ENCODE measurements at places on chromosomes 5 and 9.

DNA sequence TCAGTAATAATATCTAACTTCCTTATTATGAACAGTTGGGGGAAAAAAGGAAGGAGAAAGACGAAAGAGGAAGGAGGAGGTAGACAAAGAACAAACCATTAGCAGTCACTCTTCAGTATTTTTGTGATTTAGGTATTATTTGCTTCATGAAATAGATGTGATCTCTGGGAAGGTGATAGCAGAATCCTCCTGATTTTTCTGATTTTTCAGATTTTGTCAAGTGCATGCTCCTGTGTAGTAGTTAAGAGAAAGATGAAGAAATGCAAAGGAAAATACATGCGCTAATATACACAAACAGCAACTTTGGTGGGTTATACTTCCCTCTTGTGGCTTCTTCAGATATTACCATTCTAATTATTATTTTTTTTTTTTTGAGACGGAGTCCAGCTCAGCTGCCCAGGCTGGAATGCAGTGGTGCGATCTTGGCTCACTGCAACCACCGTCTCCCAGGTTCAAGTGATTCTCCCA lies 31.6 kb downstream of the LMNB1 start:
- no peak for DNase-seq

- no peak for DNase-seq
These were observed 250.2 kb downstream of the CYLC2 start for GRCh38 chr9:103245369-103245768.

DNA sequence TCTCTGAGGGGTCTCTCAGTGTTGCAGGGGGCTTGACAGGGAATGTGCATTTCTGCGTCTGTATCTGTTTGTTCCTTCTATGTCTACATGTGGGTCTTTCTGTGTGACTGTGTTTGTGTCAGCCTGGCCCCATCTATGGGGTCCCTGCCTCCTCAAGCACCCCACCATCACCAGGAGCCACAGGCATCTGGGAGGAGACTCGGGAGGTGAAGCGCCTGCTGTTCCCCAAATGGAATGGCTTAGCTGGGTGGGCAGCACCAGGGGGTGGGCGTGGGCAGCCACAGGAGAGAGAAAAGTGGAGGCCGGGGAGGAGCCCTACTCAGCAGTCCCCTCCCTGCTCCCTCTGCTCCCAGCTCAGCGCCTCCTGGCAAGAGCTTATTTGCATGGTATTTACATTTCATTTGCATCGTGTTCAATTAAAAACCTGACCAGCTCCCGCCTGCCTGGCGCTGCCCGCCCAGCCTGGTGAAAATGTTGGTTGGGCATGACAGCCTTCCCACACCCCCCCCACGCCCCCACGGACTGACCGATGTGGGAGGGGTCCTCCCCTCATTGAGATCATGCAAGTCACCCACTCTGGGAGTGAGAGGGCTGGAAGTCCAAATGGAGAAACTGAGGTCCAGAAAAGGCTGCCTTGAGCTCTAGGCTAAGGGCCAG lies 50.5 kb downstream of the CXXC5 start:
- no peak for DNase-seq

DNA sequence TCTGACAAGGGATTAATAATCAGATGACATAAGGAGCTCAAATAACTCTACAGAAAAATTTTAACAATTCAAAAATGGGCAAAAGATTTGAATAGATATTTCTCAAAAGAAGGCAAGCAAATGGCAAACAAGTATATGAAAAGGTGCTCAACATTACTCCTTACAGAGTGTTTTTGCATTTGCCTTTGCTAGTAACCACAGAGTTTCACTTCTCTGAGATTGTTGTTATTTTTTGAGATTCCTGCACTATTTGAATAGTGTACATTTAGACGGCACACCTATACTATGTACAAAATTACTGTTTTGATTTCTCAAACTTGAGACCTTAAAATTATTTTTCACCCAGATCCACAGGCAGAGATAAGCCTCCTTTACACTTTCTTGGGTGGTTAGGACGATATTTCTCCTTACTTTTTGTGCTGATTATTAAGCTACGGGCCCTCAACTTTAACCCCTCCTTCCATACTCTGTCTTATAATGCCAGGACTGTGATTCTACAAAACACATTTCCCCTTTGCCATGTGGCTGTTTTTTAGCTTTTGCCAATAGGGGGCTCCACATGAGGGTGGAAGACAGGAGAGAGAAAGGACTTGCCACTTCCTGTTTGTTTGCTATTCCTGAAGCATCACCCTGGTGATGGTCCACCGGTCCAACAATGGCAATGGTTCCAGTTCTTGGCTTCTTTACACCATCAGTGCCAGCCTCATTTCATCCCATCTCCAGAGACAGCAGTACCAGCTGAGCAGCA lies 65.0 kb upstream of the DAP start:
- DNase-seq, result no peak

DNA sequence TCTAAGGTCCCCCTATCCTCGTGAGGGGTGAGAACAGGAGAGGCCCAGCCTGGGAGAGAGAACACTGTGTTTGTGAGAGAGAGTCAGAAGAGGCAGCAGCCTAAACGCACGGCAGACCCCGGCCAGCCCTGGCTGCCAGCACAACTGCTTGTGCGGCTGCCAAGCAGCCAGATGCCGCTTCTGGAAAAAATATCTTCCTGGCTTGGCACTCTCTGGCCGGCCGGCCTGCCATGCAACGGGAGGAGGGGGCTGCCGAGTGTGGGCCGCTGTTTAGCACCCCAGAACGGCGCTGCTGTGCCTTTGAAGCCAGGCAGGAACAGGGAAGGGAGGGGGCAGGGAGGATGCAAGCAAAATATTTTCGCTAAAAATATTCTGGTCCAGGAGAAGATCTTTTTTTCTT lies 105.0 kb downstream of the FGF18 start:
- no peak for DNase-seq

GRCh38 chr9:36318212-36318802 lies 60.1 kb upstream of the GNE start:
- DNase-seq, result no peak

DNA sequence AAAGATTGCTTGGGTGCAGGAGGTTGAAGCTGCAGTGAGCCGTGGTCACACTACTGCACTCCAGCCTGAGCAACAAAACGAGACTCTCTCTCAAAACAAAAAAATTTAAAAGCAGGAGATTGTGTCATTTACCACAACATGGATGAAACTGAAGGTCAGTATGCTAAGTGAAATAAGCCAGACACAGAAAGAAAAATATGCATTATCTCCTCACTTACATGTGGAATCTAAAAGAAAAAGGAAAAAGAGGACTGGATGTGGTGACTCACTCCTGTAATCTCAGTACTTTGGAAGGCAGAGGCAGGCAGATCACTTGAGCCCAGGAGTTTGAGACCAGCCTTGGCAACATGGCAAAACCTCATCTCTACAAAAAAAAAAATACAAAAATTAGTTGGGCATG lies 146.8 kb upstream of the DAPK1 start:
- no peak for DNase-seq

GRCh38 chr5:68463606-68464005 lies 248.1 kb downstream of the PIK3R1 start:
- DNase-seq, result no peak

GRCh38 chr5:127410959-127411358 lies 106.5 kb upstream of the PRRC1 start:
- DNase-seq, result peak; percentile 40

DNA sequence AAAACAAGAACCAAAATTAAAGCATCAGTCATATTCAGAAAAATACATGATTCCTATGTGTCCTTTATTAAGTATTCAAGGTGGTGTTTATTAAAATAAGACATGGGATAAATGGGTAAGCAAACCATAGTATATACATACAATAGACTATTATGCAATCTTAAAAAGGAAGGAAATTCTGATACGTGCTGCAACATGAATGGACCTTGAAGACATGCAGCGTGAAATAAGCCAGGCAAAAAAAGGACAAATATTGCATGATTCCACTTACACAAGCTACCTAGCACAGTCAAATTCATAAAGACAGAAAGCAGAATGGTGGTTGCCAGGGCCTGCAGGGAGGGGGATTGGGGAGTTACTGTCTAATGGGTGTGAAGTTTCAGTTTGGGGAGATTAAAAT lies 127.7 kb downstream of the DMAC1 start:
- no peak for DNase-seq
